NCI-H2171 treated with DMSO at 0.1 percent for 48 hours (cell line): ENCODE measurements at places on chromosomes 5 and 9.
A peak's percentile ranks its signal among the peaks of the same experiment; 100 is the strongest.

DNA sequence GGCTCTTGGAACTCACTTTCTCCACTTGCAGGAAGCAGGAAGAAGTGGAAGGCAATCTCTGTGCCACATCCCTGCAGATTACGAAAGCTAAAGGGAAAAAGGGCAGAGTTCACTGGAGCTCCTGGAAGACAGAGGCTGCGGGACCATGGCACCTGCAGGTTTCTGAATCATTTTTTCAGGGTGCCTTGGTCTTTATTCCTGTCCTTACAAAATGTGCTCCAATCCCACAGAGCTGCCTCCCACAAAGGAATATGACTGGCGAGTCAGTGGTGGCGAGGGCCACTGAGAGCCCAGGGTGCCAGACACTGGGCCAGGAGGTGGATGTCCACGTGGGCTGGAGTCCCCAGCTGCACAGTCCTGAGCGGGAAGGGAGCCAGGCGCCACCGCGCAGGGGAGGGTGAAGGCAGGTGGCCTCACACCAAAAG is 183.0 kb downstream of the FANCC start:
- DNase-seq: no peak

GRCh38 chr9:127523312-127523851 is 72.1 kb downstream of the LRSAM1 start:
- DNase-seq: no peak

GRCh38 chr5:118379470-118379869 is 608.9 kb downstream of the DTWD2 start:
- peak; percentile 59 for DNase-seq

DNA sequence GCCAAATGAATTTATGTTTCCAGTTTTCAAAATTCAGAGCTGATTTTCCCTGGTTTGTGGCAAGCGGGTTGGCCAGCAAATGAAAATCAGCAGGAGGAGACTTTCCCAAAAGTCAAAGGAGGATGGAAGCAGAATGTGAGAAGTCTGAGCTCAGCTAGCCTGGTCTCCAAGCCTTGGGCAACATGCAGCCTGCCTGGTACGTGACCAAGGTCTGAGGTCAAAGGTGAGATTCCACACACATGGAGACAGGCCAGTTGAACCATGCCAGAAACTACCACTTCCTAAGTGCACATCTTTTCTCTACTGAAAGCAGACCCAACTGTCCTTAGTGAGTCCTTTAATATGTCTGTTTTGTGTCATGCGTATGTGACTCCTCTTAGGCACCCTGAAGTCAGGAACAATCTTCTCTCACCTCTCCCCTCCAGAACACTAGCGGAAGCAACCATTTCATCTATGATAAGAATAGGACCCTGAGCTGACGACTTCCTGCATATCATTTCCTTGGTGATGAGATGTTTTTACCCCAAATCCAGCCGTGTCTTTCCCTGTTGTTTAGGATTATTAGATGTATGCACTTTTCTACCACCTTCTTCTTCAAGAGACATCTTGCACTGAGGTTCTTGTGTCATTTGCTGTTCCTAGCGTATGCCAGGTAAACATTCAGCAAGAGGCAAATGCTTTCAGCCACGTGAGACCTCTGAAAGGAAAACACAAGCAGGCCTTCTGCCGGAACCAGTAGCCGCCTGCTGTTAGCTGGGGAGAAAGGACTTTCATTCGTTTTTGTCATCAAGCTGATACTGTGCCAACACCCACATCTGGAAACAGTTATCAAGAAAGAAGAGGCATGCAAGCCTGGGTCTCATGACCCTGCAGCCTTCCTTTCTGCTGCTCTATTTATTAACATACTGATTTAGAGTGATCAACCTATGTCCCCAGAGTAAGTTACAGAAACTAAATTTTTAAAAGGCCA is 9.7 kb upstream of the TGFBI start:
- DNase-seq: no peak

- peak; percentile 67 for DNase-seq
Measured at GRCh38 chr5:39948867-39949468, 524.2 kb upstream of the DAB2 start.

DNA sequence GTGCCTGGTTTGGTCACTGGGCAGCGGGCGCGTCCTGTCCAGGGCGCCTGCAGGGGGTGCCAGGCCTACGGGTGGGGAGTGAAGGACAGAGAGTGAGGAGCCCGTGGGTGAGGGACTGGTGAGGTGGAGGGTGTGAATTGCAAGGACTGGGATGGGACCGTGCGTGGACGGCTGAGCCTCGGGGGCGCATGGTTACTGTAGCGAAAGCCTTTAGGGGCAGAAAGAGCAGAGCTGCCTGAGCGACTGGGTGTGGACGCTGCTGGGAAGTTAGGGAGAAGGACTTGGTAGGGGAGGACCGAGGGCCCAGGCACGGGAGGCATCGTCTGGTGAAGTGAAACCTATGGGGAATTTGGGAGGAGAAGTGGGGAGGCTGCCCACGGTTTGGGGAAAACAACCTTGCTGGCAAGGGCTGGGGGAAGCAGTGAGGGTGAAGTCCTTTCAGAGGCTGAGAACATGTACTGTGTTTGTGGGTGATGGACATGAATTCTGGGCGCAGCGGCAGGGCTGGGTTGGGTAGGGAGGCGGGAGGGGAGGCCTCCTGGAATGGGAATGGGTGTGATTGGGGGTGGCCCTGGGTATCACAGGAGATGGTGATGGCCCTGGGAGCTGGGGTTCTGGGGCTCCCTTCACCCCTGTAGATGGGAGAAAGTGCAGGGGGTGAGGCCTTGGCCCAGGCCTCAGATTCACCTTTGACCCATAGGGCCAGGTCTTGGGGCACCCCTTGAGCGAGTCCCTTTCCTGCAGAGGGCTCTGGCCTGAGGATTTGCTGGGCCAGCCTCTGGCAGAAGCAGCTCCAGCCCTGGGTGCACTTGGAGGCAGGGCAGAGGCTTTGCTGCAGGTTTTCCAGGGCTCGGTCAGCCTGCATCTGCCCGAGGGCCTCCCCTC is 1.7 kb upstream of the TOR4A start:
- DNase-seq: no peak

- peak; percentile 61 for DNase-seq
Measured at GRCh38 chr5:12354686-12355085, 450.4 kb upstream of the CTNND2 start.

DNA sequence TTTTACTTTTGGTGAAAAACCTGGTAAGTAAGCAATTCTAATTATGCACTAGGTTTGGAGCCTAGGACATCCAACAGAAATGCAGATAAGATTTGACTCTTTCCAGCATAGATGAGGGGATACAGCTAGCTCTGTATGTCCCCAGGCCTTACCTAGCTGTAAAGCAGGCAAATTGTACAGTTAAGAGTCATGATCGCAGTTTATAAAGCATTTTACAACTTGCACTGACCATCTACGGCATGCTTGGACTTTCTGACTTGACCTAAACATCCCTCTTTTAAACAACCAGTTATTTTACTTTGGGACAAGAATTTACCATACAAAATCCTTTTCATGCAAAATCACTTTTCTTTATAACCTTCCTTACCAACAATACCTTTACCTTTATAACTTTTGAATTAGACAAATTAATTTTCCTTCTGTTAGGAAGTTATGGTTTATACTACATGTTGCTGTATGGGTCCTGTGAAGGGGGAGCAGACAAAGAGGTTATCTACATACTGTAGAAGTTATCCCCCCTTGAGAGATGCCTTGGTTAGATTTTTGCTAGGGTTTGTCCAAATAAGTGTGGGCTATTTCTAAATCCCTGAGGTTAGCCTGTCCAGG is 36.8 kb downstream of the FGD3 start:
- peak; percentile 22 for DNase-seq

DNA sequence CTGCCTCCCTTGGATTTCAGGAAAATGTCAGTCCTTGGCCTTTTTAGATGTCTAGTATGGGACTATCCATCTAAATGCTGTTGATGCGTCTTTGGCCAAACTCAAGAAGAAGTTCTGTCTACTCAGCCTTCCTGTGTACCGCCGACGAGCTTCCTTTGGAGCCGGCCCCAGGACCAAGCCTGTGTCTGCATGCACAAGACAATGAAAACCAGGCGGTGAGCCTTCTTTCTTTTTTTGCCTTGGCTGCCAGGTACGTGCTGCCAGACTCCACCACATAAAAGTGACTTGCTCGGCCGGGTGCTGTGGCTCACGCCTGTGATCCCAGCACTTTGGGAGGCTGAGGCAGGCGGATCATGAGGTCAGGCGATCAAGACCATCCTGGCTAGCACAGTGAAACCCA is 6.0 kb upstream of the NEURL1B start:
- no peak for DNase-seq

DNA sequence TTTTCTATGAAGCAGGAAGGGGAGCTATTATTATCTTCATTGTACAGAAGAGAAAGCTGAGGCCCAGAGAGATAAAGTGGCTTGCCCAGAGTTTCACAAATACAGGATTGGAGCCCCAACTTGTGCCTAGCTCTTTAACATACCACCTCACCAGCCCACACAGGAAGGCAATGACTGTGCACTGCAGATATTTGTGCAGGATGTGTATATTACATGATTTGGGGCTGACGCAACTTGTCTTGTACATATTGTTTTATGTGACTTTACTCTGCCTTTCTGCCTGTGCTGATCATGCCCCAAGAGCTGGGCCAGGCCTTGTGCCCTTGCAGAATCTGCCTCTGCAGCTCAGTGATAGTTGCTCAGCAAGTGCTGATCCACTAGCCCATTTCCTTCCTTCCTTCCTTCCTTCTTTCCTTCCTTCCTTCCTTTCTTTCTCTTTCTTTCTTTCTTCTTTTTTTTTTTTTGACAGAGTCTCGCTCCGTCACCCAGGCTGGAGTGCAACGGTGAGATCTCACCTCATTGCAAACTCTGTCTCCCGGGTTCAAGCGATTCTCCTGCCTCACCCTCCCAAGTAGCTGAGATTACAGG is 106.6 kb upstream of the TBCA start:
- DNase-seq: no peak

GRCh38 chr5:17143335-17143734 is 74.1 kb upstream of the BASP1 start:
- DNase-seq: peak; percentile 6

GRCh38 chr9:83066771-83067170 is 3.8 kb upstream of the RASEF start:
- no peak for DNase-seq

GRCh38 chr9:95018099-95018936 is 291.8 kb downstream of the AOPEP start:
- no peak for DNase-seq

GRCh38 chr5:176387384-176387925 is 943 bp downstream of the NOP16 start:
- DNase-seq: no peak

GRCh38 chr5:122156724-122157325 is 27.5 kb downstream of the ZNF474 start:
- peak; percentile 66 for DNase-seq

DNA sequence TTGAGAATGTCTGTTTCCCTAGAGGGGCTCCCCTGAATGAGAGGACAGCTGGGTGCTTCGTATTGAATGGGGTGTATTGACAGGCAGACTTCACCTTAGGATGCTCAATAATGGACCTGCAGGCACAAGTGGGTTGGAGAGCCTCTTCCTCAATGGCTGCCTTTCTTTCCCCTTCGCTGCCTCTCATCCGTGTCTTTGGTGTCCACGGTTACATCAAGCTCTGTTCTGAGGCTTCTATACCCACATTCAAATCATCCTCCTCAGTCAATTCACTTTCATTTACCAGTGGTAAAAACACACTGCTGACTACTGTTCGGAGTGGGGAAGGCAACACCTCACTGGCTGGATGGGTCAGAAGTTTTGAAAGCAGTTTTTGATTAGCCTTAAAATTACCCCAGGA is 20.6 kb downstream of the LIX1 start:
- no peak for DNase-seq

DNA sequence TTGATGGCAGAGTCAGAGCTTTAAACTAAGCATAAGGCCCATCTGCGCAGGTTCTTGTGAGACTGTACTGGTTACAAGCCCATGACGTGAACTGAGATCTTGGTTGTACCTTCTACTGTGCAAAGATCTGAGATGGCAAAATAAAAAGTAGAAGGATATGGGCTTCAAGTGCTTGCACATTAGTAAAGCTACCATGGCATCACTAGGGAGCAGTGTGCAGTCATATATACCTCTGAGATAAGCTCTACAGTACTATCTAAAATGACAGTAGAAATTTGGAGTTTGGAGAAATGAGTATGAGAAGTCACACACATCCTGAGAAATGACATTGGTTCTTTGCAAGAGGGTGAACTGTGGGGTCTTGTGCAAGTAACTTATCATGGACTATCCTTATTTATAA is 408.2 kb upstream of the PRR16 start:
- DNase-seq: no peak

DNA sequence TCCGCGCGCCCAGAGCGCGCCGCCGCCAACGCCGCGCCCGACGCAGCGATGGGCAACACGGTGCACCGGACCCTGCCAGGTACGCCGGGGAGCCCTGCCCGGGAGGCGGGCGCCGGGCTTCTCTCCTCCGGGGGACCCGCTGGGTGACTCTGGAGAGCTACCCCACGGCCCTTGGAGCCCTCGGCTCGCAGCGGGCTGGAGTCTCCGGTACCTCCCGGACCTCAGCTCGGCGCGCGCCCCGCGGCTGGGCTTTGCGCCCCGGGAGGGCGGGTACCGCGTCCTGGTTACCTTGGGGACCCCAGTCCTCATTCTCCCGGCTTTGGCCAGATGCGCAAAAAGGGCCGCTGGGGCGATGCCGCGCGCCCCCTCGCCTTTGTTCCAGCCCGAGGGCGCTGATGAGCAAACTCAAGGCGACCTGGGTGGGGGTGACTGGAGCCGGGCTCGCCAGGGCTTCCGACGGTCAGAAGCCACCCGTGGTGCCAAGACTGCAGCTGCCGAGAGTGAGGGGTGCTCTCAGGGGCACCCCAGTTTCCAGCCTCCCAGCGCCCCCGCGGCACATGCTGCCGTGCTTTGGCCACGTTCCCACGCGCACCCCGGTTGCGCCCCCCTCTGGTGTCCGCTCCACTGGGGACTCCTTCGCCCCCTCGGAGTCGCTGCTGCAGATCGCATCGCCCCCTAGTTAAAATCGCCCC is 442 bp downstream of the NEURL1B start:
- DNase-seq: peak; percentile 13

GRCh38 chr9:68746525-68746924 is 41.5 kb downstream of the PIP5K1B start:
- no peak for DNase-seq

GRCh38 chr5:68086439-68086838 is 129.1 kb upstream of the PIK3R1 start:
- DNase-seq: no peak

DNA sequence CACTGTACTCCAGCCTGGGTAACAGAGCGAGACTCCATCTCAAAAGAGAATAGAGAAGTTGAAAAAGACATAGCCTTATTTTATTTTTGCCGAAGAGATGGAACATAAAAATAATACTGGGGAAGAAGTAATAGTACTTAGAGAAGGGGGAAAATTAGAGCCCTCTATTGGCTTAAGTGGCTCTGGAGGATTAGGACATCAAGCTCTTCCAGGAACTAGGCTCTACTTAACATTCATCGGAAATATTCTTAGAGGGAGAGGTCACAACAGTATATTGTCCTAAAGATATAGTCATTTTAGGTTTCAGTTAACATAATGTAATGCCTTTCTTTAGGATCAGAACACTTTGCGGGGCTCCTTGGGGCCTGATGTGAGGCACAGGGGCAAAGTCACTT is 86.0 kb upstream of the PLPP1 start:
- DNase-seq: no peak

- DNase-seq: peak; percentile 87
Measured at GRCh38 chr9:85978496-85978895, 37.5 kb downstream of the NAA35 start.
